Inflammatory macrophage treated with lipopolysaccharide for 1 hour (primary cell): ENCODE measurements at places on chromosomes 16 and 17.

GRCh38 chr16:29877266-29877961 lies 14.4 kb upstream of the CDIPT start:
- peak; percentile 83 for DNase-seq

DNA sequence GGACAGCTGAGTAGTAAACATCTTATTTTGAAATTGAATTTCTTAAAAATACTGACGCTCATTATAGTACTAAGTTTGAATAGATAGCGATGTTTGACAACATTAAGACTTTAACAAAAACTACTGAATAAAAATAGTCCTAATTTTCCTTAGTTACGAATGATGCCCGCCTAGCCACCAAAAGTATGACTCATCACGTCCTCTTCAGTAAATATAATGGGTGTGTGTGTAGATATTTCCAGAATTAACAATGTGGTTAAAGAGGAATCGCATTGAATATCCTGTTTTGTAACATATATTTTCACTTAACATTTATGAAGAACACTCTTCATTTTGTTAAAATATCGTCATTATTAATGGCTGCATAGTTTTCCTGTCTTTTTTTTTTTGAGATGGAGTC lies 187.6 kb downstream of the MYO1D start:
- no peak for DNase-seq

DNA sequence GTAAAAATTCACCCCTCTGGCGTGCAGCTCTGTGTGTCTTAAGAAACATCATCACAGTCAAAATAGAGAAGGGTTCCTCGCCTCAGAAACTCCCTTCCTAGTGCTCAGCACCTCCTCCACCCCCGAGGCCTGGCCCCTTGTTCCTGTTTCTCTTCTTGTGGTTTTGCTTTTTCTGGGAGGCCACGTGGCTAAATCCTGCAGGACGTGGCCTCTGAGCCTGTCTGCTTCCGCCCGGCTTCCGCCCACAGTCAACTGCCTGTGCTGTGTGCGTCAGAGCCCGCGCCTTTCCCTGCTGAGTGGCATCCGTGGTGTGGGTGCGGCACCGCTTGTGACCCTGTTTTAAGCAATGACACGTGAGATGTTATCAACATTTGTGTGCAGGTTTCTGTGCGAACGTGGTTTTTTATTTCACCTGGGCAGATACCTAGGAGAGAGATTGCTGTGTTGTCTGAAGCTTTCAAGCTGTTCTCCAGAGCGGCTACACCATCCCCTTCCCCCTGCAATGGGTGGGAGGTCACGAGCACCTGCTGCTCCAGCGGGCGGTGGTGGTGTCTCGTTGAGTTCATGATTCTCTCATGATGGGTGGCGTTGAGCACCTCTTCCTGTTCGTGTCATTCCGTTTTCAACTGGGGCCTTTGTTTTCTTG lies 21.7 kb downstream of the ACSF3 start:
- DNase-seq, result peak; percentile 98

DNA sequence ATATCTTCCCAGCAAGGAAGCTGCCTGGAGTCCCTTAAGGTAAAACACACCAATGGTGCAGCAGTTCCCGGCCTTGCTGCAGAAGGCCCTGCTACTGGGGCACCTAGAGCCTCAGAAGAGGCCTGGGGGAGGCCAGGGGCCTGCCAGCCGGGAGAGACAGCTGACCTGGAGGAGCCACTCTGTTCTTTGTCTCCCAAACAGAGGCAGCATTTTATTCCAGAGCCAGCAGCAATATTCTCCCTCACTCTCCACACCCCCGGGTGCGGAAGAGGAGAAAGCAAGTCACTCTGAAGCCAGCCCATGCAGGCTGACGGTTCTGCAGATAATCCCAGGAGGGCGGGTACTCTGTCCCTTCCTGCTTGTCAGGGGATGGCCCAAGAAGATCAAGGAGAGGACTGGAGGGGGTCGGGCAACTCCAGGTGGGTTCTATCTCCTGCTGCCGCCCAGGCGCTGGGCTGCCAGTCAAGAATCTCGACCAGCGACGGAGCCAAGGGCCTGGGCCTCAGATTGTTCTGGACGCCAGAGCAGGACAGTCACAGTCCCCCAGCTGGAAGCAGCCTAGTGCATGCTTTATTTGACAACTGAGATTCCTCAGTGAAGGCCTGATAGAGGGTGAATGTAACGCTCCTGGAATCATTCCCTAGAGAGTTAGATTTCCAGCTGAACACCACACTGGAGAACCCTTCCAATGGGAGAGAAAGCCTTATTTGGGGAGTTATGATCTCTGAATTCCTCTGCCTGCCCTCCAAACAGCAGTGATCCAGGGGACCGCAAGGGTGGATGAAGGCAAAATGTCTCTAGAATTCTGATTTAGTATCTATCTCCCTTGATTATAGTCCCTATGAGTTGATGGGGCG lies 1.1 kb upstream of the KIFC3 start:
- DNase-seq, result no peak

GRCh38 chr17:2064520-2064971 lies 9.6 kb downstream of the HIC1 start:
- no peak for DNase-seq

- DNase-seq, result no peak
Measured at GRCh38 chr16:53478965-53479364, 24.0 kb downstream of the AKTIP start.

DNA sequence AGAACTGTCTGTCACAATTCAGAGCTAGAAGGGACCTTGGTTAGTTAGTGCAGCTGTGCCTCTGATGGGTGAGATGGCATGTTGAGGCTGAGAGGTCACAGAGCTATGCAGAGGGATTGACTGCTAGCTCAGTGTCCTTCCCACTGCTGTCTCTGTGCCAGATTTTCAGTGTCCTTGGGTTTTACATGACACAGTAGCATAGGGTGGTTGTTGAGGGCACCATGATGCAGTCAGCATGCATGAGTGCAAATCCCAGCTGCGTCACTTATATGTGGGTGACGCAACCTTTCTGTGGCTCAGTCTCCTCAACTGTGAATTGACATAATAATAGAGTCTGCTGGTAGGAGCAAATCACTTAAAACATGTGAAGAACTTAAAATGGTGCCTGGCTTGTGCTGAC lies 2.7 kb downstream of the MT1A start:
- no peak for DNase-seq

DNA sequence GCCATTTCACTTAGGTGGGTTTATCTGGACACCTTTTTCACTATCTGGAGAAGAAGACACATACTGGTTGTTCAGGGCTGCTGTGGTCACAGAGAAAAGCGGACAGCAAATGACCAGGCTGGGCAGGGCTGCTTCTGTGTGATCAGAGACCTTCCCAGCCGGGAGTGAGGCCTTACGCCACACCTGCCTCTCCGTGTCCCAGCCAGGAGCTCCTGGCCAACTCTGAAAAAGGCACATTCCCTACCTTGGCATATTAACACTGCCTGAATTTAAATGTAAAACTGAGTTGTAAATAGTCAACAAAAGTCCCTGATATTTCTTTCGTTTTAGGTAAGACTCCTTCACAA lies 9.1 kb upstream of the SOST start:
- no peak for DNase-seq

DNA sequence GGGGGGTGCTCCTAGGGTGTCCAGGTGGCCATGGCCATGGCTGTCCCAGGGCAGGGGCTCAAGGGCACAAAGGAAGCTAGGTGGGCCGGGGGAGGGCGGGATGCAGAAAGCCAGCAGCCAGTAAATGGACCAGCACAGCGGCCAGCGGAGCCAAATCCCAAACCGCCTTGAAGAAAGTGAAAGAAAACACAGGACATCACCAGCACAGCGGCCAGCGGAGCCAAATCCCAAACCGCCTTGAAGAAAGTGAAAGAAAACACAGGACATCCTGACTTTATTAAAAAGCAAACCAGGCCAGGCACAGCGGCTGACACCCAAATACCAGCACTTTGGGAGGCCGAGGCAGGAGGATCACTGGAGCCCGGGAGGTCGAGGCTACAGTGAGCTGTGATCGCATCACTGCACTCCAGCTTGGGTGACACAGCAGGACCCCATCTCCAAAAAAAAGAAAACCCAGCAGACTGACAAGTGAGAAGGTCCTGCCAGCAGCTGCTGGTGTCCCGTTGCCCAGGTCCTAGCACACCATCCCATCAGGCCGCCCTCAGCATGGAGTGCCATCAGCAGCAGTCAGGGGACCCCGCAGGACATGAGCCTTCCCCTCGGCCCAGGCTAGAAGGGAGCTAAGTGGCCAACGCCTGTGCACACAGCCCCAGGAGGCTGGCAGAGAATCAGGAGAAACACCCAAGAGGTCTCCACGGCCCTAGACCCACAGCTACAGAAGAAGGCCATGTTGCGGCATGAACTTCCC lies 17.0 kb downstream of the SLC38A10 start:
- DNase-seq, result no peak

DNA sequence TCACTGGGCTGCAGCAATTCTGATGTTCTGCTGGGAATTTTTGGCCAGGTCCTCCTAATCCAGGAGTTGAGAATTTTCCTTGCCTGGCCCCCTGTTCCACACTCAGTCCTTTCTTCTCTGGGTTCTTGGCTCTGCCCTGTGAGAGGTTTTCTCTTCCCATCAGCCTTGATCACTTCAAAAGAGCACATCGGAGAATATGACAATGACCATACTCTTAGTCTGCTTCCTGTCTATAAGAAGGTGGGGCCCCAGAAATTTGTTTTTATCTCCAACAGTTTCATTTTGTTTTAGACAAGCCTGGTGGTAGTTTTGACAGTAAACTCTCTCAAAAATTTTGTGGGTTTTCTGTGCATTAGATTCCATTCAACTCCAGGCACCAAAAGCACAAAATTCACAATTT lies 70.7 kb downstream of the C17orf67 start:
- no peak for DNase-seq

GRCh38 chr16:17431968-17432625 lies 38.7 kb downstream of the XYLT1 start:
- no peak for DNase-seq

- no peak for DNase-seq
Measured at GRCh38 chr16:74751658-74752057, 23.0 kb downstream of the FA2H start.

GRCh38 chr17:54280741-54281140 lies 458.0 kb downstream of the KIF2B start:
- DNase-seq, result no peak

- DNase-seq, result no peak
Measured at GRCh38 chr17:245611-246010, 64.2 kb upstream of the DOC2B start.

GRCh38 chr17:80871341-80871740 lies 120.3 kb upstream of the CHMP6 start:
- peak; percentile 33 for DNase-seq

DNA sequence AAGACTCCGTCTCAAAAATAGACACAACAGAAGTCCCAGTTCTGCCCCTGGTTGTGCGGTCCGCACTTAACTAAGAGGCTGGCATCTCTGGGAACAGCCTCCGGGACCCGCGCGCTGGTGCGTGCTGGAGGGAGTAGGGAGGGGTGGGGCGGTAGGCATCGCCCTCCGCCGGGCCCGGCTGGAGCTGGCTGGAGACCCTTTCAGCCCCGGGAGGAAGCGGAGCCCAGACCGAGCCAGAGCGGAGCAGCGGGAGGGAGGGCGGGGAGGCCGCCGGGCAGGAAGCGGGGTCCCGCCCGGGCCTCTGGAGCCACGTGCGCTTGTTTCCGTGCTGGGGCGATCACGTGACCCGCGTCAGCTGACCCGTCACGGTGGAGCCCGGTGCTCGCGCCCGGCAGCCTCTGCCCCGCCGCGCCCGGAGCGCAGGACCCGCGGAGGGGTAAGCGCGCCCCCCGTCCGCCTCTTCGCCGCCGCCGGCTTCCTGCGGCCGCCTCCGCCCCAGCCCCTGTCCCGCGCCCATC lies at the start of gene WDR81:
WDR81 (plus strand) TSS at position 354 of the 518 bp plus-strand sequence. CDS start 256 bp downstream, outside the sequence.
- peak; percentile 70 for DNase-seq

DNA sequence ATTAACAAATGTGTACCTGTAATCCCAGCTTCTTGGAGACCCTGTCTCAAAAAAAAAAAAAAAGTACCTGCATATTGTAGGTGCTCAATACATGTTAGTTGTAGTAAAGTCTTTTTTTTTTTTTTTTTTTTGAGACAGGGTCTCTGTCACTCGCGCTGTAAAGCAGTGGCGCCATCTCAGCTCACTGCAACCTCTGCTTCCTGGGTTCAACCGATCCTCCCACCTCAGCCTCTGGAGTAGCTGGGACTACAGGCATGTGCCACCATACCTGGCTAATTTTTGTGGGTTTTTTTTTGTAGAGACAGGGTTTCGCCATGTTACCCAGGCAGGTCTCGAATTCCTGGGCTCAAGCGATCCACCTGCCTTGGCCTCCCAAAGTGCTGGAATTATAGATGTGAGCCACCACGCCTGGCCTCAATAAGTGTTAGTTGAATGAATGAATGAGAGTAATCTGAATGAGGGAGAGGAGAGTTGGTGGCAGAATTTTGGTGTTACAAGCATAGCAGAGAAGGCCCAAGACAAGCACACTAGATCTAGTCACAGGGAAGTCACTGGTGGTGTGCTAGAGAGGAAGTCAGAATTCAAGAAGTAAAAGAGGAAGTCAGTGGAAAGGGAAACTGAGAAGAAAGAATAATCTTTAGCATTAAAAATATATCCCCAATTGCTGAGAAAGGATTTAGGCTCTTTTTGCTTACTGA lies 9.4 kb upstream of the MYL4 start:
- peak; percentile 68 for DNase-seq

DNA sequence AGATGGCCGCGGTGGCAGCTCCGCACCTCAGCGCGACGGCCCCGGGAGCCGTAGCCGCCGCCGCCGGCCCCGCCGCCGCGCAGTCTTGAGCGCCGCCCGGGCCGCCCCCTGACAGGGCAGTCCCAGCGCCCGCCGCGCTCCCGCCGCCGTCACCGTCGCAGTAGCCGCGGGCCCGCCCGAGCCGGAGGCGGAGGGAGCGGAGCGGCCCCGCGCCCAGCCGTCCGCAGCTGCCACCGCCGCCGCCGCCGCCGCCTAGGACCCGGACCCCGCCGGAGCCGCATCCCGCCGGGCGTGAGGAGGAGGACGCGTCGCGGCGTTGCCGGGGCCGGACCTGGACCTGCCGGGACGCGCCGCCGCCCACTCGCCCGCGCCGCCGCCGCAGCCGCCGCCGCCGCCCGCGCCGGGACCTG lies 218 bp downstream of the TNRC6C start:
- DNase-seq, result no peak

- DNase-seq, result peak; percentile 4
Measured at GRCh38 chr16:3317315-3317999, 12.2 kb downstream of the ZNF75A start.

GRCh38 chr16:51433599-51433998 lies 282.5 kb upstream of the SALL1 start:
- no peak for DNase-seq

- DNase-seq, result no peak
Measured at GRCh38 chr16:64657316-64658011, 464.4 kb downstream of the CDH11 start.

DNA sequence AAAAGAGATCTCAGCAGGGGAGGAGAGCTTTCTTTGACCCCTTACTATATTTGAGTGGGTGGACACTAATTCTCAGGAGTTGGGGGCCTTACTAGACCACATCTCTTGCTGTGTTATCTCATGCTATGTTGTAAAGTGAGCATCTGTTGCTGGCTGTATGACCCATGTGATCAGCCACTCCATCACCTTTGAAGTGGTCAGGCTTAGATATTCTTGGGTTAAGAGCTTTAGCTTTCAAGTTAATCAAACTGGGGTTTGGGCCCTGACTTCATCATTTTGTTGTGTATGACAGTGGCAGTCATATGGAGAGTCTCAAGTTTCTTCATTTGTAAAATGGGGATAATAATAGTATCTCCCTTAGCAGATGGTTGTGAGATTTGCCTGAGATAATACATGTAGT lies 201.1 kb downstream of the FTO start:
- no peak for DNase-seq

- no peak for DNase-seq
Measured at GRCh38 chr17:57806167-57806830, 43.5 kb downstream of the MRPS23 start.
